ENCODE measurements at places on chromosomes 4 and X.

GRCh38 chr4:127355743-127356142 is 277.0 kb upstream of the INTU start:
- no peak for DNase-seq

DNA sequence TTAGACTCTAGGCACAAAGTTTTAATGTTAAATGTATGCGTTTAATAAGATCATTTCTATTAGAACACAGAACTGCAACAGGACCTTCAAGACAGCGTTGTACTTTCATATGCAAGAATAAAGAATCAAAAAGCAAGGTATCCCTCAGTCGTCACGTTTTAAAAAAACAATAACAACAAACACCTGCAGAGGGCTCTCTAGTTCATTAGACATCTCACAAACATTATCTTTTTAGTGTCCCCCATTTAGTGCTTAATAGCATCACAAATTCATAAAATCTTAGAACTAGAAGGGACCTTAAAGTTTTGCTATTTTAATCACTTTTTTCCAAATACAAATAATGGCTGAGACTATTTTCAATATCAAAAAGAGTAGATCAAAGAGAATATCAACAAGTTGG is 236.6 kb downstream of the DCHS2 start:
- DNase-seq = no peak

DNA sequence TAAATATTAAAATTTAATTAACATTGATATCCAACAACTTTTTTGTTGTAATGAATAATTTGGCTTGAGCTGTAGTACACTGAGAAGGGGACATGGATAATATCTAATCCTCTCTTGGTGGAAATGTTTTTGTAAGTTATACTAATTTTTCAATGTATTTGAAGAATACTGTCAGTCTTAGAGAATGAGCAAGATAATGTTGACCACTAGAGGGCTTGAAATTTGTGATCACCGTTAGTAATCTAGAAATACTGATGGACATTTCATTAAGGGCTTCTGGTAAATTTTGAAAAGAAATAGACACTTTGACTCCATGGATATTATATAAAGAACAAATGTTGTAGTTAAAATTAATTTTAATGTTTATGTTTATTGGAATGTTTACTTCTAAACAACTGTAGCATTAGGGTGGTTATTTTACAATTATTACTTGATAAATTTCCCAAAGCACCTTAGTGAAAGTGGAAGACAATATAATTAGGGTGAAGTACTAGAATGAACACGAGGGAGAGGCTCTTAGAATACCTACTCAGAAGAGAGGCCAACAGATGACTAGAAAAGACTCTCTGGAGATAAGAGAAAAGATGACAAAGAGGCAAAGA is 20.0 kb upstream of the CAMK2D start:
- DNase-seq = no peak

- DNase-seq = no peak
Observed at GRCh38 chrX:13520936-13521335, 48.5 kb upstream of the EGFL6 start.

DNA sequence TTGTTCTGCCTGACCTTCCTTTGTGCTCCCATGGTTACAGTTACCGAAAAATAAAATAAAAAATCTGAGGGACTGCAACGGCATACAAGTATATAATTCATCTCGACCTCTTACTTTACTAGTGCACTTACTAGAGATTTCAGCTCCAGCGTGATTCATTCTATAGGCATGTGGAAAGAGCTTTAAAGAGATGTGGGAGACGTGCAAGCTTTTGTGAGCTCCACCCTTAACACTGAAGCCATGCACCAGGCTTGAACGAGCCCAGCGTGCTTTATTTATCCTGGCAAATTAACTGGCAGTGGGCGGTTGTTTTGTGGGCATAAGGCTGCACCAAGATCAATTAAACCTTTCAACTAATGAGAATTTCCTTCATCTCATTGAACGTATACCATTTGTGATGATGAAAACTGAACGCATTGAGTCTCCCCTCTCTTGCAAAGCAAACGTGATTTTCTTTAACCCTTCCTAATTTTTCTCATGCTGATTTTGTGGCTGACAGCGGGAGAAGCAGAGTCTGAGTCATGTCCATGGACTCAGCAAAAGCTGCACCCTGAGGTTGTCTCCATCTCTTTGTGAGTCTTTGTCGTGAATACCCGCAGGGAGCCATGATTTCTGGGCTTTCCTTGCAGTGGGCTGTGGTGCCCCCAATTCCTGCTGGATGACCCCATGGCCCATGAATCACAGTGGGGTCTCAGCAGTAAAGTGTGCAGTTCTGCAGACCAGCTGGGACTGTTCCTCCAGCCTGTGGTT is 60.1 kb downstream of the MXRA5 start:
- no peak for DNase-seq

- no peak for DNase-seq
Observed at GRCh38 chr4:146340798-146341197, 126.5 kb downstream of the REELD1 start.

DNA sequence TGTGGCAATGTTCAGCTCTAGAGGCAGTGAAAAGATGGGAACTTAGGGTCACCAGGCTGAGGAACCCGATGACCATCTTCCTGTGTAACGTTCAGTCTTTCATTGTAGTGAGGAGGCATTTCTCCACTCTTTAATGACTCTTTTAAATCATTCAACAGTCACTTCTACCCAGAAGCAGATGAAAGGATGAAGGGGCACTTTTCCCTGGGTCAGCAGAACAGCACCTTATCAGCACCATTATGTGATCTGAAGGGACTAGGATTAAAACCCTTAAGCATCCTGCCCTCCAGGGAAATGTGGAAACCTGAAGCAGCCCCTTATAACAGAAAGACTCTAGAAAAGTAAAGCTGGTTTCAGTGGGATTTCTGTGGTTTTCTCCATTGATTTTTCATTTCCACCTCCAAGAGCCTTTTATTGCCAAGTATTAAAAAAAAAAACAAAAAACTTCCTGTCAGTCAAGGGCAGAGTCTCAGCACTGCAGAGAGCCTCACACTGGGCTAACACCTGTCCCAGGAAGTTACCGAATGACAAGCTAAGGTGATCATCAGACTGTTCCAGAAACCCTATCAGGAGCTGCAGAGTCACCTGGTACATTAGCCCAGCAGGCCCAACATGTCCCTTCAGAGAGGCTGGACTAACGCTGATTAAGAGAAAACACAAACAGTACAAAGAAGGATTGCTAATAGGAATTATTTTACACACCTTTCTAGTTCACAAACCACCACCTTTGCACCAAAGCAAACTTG is 185.9 kb downstream of the SHROOM3 start:
- DNase-seq = no peak

- DNase-seq = no peak
Observed at GRCh38 chr4:80196922-80197573, at the start of gene PRDM8. TSS of gene PRDM8 (plus strand) at chr4:80197503. CDS start at chr4:80200081, 2,578 bp downstream.

- DNase-seq = no peak
Observed at GRCh38 chrX:15469613-15470012, 23.5 kb downstream of the PIR start.

DNA sequence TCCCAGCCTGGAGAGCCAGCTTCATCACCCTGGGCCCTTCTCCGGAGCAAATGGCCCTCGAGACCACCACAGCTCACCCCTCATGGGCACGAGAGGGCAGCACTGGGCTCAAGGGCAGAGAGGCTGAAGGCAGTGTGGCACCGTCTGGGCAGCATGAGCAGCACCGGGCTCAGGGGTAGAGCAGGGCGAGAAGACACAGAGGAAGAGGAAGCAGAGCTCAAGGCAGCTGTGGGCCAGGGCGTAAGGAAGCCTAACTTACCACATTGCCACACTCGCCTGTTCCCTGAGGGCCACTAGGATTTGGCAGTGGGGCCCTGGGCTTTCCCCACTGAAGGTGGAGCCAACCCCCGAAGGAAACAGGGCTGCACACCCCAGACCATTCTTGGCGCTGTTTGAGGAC is 15.5 kb downstream of the ZNF185 start:
- DNase-seq = no peak

DNA sequence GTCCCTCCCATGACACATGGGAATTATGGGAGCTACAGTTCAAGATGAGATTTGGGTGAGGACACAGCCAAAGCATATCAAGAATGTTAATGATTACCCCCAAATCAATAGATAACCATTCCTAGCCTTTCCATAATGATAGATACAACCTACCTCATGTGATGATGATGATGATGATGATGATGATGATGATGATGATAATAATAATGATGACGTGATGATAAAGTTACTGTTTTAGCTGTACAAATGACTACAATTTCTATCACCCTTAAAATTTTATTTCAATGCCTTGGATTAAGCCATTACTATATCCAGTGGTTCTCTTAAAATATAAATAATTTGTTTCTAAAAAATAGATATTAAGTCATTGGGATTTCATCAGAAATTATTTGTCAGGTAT is 55.2 kb upstream of the NLGN4X start:
- DNase-seq = no peak

DNA sequence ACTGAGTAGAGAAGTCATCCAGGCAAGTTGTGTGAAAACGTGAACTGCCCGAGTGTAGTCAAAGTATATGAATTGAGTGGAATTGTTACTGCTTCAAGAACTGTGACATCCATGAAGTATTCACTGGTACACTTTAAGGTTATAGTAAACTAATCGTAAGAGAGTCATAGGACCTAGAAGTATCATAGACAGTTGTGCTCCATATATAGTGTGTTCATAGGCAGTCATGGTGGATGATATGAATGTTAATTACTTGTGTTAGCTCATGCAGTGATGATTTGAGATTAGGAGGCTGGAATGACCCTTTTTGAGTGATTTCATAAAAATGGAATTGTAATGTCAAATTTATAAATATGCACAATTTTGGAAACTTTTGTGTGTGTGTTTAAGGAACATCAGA is 81.3 kb upstream of the TLR2 start:
- no peak for DNase-seq

GRCh38 chrX:132483951-132484350 is 4.9 kb downstream of the MBNL3 start:
- no peak for DNase-seq

GRCh38 chr4:80732010-80732409 is 298.5 kb upstream of the BMP3 start:
- no peak for DNase-seq

DNA sequence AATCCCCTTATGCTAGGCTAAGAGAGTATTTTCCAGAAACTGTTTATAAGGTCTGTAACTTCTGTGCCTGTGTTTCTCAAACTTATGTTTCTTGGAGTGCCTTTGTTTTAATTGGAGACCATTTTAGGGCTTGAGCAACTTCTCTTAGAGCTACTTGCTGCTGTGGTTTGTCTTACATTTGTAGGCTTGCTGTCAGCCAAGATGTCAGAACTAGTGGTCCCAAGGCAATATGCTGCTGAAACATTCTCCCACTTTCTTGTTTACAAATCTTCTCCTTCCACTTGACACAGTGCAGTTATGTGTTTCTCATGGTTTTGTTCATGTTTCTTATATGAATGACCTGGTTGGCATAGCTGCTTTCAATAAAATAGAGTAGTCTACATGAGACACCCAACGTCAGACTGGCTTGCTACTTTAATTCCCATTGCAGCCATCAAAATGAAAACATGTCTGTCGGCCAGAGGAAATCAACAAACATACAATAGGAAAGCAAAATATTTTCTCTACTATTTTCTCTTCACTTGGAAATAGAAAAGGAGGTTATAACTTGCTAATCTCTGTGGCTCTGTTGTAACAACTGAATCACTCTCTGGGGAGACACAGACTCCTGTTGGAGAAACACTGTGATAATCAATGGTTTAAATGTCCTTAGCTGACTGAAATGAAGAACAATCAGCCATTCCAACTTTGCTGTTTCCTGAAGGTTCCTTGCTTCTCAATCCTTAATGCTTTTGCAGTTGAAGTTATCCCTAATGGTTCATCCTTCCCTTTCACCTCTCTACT is 426.4 kb downstream of the PDGFC start:
- DNase-seq = no peak

GRCh38 chr4:288891-289290 is 16.4 kb downstream of the ZNF732 start:
- DNase-seq = no peak

DNA sequence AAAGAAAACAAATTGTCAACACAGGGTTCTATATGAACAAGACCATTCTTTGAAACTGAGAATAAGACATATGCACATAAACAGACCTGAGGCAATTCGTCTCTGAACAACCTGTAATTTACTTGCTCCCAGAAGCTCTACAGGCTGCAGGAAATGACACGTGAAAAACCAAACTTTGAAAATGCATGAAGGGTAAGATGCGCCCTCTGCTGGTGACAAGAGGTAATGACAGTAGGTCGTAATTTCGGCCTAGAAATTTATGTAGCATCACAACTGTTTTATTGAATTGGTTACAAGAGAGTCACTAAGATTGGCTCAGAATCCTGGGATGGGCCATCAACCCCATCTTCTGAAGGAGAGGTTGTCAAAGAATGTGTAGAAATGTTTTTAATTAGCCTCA is 276.5 kb downstream of the PPP4R3C start:
- DNase-seq = no peak

- DNase-seq = no peak
Observed at GRCh38 chr4:68569466-68570121, 6.5 kb downstream of the UGT2B17 start.

GRCh38 chrX:29531336-29531735 is 684.0 kb upstream of the MAGEB2 start:
- DNase-seq = no peak

- DNase-seq = no peak
Observed at GRCh38 chrX:17818726-17819125, 42.4 kb downstream of the RAI2 start.

DNA sequence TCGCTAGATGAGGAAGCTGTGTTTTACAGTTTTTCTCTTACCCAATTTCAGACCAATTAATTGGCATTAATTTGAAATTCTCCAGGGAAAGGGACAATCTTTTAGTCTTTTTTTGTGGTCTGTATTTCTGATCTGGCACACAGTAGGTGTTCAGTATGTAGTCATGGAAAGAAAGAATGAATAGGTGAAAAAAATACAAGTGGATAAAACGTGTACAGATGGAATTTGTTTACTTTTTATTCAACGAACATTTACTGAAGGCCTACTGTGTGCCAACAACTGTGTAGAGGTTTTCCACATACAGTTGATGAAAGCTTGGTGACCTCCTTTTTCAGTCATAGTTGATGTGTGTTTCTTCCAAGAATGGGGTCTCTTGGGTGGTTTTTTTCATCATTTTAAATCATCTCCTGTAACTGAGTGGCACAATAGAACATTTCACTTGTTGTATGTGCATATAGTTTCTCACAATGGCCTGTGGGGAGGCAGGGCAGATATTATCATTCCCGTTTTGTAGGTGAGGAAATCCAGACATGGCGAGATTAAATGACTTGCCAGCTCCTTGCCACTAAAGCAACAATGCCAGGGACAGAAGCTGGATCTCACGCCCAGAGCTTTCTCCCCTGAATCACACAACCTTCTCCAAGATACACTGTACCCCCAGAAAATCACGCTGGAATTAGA is 102.4 kb downstream of the CEP135 start:
- no peak for DNase-seq

GRCh38 chr4:87502580-87503238 is 26.5 kb downstream of the SPARCL1 start:
- DNase-seq = no peak

Data from gastrocnemius medialis (tissue), 4 donors.